A549 treated with Hydrocortisone at 1 μM for 4 hours (cell line): ENCODE measurements at places on chromosomes 5 and 9. TPM values are rescaled to one million over a fixed set of nuclear protein-coding genes. Genes with fewer than 3 reads are reported as not detected.

The ZCCHC7 gene
- total RNA-seq, result 9.4 to 15.0 TPM (median 11.6 TPM) in 5 replicates

The FOXE1 gene
- 3.4 to 4.0 TPM (median 3.7 TPM) in 5 replicates for total RNA-seq

The SLC4A9 gene
- 0.02 TPM in 1 of 5 replicates, not detected in the others for total RNA-seq

The SEMA4D gene
- 3.9 to 5.4 TPM (median 5.0 TPM) in 5 replicates for total RNA-seq
